ENCODE measurements at places on chromosomes 3 and 15. TPM values are rescaled to one million over a fixed set of nuclear protein-coding genes. Genes with fewer than 3 reads are reported as not detected.

Gene TRIM71
- total RNA-seq: not detected

Gene MASP1
- total RNA-seq: 0.31 TPM

Gene CHL1
- total RNA-seq: not detected

Gene ZDHHC19
- total RNA-seq: not detected

Gene GABRA5
- total RNA-seq: not detected

Gene AGBL1
- total RNA-seq: not detected

Gene TMEM44
- 115 TPM for total RNA-seq

Gene MINAR1
- 0.93 TPM for total RNA-seq

Gene CFAP161
- 0.65 TPM for total RNA-seq

Gene GJD2
- not detected for total RNA-seq

Gene CLSTN2
- total RNA-seq: not detected

Gene IL5RA
- not detected for total RNA-seq

Gene SLC28A1
- not detected for total RNA-seq

Gene ROPN1
- not detected for total RNA-seq

Gene CNTN6
- not detected for total RNA-seq

Gene ZNF860
- 0.73 TPM for total RNA-seq

Gene MRPL46
- total RNA-seq: 27.9 TPM

Gene FBXW12
- total RNA-seq: not detected

Gene CLRN1
- not detected for total RNA-seq

Gene C15orf62
- 0.38 TPM for total RNA-seq

Gene CMTM8
- 7.3 TPM for total RNA-seq

Gene SKOR1
- 0.15 TPM for total RNA-seq

Gene CHRNA7
- 2.7 TPM for total RNA-seq

Gene INTS14
- total RNA-seq: 44.6 TPM

Gene FANCD2OS
- not detected for total RNA-seq

Gene POPDC2
- total RNA-seq: not detected

Gene LRTM1
- total RNA-seq: not detected

Gene GOLGA6B
- total RNA-seq: not detected

Gene AADACL2
- total RNA-seq: not detected

Gene TOP2B
- 102 TPM for total RNA-seq

All from endothelial cell of umbilical vein (primary cell).